Stimulated activated CD8-positive, alpha-beta memory T cell treated with anti-CD3 and anti-CD28 coated beads, Interleukin-7, amount 100 ng/mL, for 4 hours (primary cell): ENCODE measurements at places on chromosomes 7 and 10.

- DNase-seq, result no peak
These were observed 80.2 kb upstream of the CACNB2 start for GRCh38 chr10:18059826-18060559.

DNA sequence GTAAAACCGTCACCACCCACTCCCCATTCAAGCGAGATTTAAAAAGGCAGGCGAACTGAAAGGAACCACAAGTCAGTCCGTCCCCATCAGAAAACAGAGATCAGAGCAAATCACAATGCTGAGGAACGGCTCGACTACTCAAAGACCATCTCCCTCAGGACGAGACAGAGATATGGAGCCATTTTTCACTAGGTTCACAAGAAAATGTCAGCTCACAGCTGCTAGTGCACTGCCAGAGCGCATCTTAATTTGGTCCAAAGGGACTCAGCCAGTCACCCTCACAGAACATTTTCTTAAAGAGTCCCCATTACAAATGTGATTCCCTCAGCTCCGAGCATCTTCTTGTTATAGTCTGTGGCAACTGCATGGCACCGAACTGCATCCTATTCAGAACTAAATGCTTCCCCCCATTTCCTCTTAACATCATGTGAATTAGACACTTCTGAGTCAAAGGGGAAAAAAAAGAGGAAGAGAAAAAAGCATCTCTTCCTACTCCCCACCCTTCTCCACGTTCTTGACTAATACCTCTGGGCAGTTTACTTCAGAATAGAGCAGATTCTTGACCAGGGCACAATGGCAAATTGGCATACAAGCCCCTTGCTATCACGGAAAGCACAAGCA, 683.9 kb downstream of the MAGI2 start:
- no peak for DNase-seq

GRCh38 chr7:36653008-36653662, 71.2 kb downstream of the AOAH start:
- DNase-seq, result no peak

DNA sequence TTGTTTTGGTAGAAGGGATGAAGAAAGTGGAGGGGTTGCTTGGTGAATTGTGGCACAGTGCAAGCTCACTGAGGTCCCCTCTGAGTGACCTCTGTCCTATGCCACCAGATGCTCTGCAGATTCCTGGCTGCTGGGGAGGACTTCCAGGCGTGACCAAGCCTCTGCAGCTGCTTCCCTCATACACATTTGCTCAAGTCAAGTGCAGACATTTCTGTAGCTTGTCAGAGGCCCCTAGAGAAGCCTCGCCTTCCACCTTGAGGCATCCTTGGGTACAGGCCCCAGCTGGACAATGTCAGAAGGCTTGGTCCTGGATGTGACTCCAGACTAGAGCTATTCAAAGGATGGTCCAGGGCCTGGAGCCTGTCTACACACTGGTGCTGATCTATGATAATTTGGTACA, 464.2 kb downstream of the PLXNA4 start:
- DNase-seq, result no peak

DNA sequence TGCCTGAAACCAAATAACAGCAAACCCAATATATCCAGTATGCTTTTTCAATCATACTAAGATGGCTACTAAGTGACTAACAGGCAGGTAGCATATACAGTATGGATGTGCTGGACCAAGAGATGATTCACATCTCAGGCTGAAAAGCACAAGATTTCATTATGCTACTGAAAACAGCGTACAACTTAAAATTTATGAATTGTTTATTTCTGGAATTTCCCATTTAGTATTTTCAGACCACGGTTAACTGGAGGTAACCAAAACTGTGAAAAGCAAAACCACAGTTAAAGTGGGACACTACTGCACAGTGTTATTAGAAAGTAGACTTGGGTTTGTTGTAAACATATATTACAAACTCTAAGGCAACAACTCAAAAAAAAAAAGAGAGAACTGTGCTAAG, 91.5 kb downstream of the KMT2C start:
- no peak for DNase-seq

- DNase-seq, result no peak
These were observed 165.3 kb downstream of the PAXIP1 start for GRCh38 chr7:154837622-154838021.

GRCh38 chr7:45136106-45137060, 21.2 kb upstream of the RAMP3 start:
- peak; percentile 55 for DNase-seq

- DNase-seq, result no peak
These were observed 27.6 kb downstream of the PFKFB3 start for GRCh38 chr10:6230315-6230714.

- DNase-seq, result no peak
These were observed 86.1 kb upstream of the RNF32 start for GRCh38 chr7:156554488-156554887.

- no peak for DNase-seq
These were observed 26.3 kb downstream of the NEBL start for GRCh38 chr10:20870834-20871233.

DNA sequence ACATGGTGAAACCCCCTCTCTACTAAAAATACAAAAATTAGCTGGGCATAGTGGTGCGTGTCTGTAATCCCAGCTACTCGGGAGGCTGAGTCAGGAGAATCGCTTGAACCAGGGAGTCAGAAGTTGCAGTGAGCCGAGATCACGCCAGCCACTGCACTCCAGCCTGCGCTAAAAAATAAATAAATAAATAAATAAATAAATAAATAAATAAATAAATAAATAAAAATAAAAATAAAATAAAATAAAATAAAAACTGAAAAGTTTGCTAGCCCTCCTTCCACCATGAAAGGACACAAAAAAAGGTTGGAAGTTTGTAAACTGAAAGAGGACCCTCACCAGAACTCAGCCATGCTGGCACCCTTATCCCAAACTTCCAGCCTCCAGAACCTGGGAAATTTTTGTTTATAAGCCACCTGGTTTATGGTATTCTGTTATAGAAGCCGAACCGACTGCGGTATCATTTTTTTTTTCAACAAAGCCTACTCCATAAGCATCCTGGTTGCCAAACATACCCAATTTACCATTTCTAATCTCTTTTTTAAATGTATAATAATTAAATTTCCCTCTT, 448.2 kb downstream of the SEMA3D start:
- DNase-seq, result no peak

DNA sequence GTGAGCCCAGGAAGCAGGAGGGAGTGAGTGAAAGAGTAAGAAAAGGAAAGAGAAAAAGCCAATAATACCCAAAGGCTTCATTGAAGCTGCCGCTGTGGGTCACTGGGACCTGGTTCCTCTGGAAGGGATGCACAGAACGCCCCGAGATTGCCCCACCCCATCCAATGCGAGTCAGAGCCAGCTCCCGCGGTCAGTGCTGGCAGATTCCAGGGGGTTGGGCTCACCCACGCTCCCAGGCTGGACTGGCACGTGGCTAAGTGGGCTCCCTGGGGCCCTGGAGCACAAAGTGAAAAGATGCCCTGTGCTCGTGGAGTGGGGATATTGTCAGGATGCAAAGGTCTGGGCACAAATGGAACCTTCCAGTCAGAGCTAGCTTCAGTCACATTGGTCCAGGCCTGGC, 117.0 kb downstream of the OAT start:
- no peak for DNase-seq

- no peak for DNase-seq
These were observed 30.6 kb upstream of the C10orf120 start for GRCh38 chr10:122730238-122730637.

DNA sequence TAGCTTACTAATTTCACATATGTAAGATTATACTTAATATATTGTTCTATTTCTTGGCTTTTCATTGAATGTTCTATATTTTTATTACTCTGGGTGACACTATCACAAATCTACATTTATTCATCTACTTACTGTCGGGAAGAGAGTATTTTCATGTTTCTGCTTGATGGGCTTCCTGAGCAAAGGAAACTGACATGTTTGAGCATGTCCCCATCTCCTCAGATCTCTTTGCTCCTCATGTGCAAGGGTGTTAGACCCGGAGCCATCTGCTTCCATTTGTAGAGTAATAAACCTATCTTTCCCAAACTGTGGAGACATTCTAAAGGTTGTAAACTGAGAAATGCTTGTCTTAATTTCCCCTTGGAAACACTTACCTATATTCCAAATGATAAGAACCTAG, 103.5 kb downstream of the LSMEM1 start:
- DNase-seq, result no peak

GRCh38 chr10:85377029-85377806, 989.4 kb downstream of the GRID1 start:
- no peak for DNase-seq
